ENCODE measurements at places on chromosomes 16 and 17.

DNA sequence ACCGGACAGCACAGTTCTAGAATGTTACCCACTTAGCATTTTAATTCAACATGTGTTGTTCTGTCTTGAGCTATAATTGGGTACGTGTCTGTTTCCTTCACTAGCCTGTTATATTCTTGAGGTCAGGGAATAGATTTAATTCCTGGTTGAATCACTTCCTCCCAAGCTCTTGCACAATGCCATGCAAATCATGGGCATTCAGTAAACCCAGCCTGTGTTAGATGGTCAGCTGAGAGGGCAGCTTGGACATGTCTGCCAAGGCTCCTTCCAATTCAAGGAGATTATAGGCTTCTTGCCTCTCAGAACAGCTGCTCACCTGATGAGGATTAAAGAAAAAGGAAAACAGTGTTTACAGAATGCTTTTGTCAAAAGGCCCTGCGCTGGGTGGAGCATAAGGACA, 12.6 kb downstream of the C1QTNF1 start:
- no peak for DNase-seq

- DNase-seq = no peak
Observed at GRCh38 chr17:35087731-35088355, 24.3 kb upstream of the RFFL start.

DNA sequence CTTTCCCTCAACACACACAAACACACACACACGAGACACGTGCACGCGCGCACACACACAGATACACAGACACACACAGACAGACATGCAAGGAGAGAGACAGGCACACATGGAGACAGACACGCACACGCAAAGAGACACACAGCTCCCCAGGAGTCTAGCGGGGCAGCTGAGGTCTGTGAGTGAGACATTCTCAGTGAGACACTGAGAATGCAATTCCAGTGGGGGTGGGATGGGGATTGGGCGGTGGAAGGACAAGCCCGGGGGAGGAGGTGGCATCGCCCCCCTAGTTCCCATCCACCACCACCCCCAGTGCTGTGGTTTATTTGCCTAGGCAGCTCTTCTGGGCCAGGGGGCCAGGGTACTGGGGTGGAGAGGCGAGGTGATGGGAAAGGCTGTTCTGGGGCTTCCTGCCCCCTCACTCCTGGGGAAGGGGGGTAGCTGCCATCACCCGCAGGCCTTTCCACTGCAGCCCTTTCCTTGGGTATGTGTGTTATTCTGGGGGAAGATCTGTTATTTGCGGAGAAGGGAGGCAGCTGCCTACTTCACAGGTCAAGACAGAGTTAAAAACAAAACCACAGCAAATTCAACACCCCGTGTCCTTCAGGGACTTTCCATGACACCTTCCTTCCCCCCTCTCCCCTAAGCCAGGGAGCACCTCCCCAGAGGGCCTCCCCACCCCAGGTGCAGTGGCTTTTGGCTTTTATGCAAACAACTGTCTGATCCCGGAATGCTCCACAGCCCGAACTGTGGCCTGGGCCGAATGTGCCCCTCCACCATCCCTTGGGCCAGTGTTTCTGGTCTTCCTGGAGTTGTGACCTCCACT, 18.0 kb downstream of the GRB7 start:
- DNase-seq = no peak

DNA sequence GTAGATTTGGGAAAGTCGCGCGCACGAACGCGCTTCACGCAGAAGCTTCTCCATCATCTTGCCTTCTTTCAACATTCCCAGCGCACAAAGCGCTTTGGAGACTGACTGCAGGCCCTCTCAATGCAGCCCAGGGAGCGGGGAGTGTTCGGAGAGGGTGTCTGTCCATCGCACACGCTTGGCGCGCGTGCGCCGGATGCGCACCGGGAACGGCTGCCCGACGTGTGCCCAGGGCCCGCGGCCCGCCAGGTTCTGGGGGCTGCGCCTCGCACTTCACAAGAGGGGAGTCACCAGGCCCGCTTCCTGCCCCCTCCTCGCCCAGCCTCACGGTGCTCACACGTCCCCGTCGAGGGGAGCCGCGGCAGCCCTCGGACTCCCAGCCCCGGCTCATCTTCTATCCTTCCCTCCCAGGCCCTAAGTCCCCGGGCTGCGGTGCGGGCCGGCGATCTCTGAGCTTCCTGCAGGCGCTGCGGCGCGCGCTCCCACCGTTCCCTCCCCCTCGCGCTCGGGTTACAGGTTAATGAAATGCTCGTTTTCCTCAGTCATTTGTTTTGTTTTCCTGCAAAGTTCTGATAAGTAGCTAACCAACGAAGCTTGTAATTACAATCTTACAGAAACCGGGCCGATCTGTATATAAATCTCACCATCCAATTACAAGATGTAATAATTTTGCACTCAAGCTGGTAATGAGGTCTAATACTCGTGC, 2.8 kb upstream of the IRX3 start:
- no peak for DNase-seq

GRCh38 chr16:763369-764183, 3.0 kb downstream of the MSLN start:
- no peak for DNase-seq

DNA sequence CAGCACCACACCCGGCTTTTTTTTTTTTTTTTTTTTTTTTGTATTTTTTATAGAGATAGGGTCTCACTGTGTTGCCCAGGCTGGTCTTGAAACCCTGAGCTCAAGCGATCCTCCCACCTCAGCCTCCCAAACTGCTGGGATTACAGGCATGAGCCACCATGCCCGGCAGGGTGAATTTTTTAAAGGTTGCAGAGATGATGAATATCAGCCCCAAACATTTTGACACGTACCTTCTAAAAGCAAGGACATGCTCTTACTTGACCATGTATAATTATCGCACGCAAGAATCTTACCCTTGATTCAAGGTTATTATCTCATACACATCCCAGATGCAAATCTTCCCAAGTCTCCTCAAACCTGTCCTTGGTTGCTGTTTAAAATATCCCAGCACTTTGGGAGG, 4.3 kb upstream of the FOXC2 start:
- DNase-seq = no peak

GRCh38 chr17:62653826-62654761, 26.6 kb downstream of the MRC2 start:
- DNase-seq = no peak

DNA sequence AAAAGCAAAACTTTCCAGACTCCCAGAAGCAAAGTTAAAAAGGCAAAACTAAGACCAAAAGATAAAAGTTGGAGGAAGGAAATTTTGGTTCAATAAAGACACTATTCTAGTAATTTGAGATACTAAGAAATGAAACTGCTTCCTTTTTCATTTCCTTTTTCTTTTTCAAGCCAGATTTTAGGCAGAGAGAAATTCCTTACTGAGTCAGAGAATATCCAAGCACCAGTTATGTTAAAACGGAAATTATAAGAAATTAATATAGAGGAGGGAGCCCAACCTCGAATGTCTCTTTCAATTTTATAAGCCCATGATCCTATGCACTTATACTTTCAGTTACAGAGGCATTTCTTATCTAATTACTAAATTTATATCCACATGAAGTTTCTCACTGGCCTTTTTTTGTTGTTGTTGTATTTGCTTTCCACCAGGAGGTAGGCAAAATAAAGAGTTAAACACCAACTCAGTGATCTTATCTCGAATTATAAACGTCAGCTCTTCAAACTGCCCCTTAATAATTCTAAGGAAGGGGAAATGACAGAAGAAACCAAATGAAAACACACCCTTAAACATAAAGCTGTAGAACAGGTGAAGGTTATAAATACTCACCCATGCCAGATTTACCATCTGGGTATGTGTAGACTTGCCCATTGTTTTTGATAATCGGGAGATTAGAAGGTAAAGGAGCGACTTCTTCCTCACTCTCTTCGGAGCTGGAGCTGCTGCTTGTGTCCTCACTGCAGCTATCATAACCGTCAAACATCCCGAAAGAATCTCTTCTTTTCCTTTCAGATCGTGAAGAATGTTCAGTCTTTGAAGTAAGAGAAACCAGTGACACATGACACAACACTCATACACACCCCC, 35.2 kb downstream of the MBTD1 start:
- DNase-seq = no peak

- DNase-seq = no peak
Observed at GRCh38 chr17:66711881-66712321, 123.0 kb upstream of the CACNG5 start.

DNA sequence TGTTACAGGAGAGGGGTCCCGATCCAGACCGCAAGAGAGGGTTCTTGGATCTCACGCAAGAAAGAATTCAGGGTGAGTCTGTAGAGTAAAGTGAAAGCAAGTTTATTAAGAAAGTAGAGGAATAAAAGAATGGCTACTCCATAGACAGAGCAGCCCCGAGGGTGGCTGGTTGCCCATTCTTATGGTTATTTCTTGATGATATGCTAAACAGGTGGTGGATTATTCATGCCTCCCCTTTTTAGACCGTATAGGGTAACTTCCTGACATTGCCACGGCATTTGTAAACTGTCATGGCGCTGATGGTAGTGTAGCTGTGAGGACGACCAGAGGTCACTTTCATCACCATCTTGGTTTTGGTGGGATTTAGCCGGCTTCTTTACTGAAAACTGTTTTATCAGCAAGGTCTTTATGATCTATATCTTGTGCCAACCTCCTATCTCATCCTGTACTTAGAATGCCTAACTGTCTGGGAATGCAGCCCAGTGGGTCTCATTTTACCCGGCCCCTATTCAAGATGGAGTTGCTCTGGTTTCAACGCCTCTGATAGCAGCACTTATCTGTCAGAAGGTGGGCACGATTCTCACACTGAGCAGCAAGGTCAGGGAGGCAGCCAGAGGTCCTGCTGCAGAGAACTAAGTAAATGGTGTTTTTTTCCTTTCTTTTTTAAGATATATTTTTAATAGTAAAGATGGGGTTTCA, 26.5 kb upstream of the XYLT2 start:
- no peak for DNase-seq

DNA sequence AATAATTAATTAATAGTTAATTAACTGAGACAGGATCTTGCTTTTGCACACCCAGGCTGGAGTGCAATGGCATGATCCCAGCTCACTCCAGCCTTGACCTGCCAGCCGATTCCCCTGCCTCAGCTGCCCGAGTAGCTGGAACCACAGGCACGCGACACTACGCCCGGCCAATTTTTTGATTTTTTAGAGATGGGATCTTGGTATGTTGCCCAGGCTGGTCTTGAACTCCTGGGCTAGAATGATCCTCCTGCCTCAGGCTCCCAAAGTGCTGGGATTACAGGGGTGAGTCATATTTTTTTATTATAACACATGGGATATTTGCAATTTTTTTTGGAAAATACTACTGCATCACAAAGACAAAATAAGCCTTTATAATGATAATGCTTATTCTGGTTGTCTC, 30.4 kb upstream of the BCAR1 start:
- no peak for DNase-seq

- no peak for DNase-seq
Observed at GRCh38 chr17:77935121-77935571, 23.4 kb upstream of the TNRC6C start.

GRCh38 chr17:27741971-27742575, 58.3 kb downstream of the NOS2 start:
- DNase-seq = no peak

GRCh38 chr16:25198021-25198420, 18.7 kb upstream of the AQP8 start:
- no peak for DNase-seq

DNA sequence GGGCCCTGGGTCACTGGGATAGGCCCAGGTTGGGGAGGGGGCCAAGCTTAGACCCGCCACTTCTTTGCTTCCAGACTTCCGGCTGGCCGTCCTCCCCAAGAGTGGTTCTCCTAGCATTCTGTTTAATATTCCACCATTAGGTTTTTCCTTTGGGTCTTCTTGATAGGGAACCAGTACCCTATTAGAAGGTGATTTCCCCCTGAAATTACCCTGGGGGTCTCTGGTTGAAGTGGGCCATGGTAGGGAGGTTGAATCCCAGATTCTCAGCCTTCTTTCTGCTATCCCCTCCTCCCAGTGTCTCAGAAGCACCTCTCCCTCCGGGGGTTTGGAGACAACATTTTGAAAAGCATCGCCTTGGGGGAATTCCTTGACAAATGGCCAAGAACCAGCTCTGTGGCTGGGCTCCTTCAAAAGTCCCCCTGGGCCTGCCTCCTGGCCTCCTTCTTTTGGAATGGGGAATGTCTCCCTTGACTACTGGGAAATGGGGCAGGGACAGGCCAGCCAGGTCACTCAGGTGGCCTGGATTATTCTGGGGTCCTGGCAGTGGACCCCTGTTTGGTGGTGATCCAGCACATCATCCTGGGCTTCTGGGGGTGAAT, 5.7 kb downstream of the LASP1 start:
- no peak for DNase-seq

DNA sequence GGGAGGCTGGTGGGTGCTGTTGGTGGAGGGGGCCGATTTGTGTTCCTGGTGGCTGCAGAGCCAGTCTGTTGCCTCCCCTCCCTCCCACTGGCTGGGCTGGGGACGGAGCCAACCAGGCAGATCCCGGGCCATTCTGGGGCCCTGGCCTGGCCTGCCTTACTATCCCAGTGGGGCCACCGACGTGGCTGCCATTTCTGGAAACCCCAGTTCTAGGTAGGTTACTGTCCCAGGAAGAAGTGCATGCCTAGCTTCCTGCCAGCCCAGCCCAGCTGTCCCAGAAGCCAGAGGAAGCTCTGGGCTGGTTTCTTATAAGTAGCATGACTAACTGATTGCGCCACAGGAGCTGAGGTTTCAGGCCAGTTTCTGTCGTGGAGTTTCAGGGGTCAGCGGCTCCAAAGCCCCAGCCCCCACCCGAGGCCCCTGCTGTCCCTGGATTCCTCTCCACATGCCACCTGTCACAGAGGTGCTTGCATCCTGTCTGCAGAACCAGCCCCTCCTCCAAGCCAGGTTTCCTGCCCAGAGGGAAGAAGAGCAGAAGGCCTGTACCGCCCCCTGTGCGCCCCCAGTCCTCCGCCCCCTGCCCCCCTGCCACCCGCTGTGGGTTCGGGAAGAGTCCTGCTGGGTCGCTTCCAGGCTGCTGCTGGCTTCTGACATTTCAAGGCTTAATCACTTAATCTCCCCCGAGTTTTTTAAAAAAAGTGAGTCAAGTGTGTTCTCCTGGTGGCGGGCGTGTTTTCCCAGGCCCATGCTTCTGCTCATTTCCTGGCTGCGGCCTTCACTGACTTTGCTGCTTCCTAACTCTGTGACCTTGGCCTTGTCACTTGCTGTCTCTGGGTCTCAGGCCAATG, 13.2 kb downstream of the IL4R start:
- no peak for DNase-seq

DNA sequence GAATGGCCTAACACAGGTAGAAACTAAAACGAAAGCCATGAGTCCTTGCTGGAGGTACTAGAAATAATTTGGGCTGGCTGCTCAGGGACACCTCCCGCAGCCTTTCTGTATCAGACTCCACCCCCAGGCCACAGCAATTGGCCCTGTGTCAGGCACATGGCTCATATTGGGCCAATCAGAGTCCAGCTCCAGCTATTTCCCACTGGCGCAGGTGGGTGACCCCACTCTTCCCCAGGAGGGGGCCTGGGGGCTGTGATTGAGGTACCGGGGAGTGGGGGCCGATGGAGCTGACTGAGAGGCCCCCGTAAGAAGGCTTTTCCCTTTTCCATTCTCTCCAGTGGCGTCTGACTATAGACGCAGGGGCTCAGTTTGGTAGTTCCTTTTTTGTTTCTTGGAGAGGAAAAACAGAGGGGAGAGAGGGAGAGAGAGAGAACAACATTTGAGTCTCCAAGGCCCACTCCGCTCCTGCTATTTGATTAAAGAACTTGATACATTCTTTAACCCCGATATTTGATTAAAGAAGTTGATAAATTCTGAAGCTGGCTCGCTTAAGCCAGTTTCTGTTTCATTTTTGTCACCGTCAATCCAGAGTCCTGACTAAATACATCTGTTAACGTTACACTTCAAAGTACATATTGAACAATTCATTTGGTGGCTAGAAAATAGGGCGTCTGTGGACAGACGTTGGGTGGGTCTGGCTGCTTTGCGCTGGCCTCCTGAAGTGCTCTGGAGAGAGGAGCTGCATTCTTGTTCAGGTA, 26.3 kb downstream of the FOXL1 start:
- DNase-seq = peak; percentile 4
